ELR (cell line): ENCODE measurements at places on chromosomes 16 and 17.

DNA sequence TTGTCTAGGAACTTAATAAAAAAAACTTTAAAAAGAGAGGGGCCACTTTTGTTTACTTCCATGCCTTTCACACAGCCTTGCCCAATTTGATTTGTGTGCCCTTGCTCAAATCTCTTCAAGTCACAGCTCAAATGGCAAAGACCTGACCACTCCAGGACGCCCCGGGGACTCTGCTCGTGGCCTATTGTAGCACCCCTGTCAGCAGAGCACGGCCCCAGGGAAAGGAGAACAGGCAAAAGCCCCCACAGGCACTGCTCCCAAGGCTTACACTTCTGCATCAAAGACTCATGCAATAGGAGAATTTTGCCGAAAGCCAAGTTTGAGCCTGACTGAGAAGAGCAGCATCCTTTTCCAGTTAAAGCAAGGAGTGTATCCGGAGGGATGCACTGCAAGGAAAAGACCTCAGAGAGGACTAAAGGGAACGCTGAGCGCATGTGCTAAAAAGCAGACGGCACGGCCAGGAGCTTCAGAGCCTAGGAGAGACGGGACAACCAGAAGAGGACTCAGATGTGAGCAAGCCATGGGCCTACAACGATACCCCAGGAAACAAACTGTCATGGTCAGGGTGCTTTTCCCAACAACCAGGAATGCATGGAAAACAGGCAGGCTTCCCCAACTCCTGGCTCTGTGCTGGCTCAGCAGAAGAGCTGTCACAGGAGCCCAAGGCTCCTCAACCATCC lies 8.2 kb downstream of the CREBBP start:
- peak; percentile 40 for DNase-seq

- DNase-seq = no peak
These were observed 3.6 kb downstream of the ESRP2 start for GRCh38 chr16:68232335-68232734.

- no peak for DNase-seq
These were observed 6.1 kb upstream of the TGFB1I1 start for GRCh38 chr16:31465788-31466370.

DNA sequence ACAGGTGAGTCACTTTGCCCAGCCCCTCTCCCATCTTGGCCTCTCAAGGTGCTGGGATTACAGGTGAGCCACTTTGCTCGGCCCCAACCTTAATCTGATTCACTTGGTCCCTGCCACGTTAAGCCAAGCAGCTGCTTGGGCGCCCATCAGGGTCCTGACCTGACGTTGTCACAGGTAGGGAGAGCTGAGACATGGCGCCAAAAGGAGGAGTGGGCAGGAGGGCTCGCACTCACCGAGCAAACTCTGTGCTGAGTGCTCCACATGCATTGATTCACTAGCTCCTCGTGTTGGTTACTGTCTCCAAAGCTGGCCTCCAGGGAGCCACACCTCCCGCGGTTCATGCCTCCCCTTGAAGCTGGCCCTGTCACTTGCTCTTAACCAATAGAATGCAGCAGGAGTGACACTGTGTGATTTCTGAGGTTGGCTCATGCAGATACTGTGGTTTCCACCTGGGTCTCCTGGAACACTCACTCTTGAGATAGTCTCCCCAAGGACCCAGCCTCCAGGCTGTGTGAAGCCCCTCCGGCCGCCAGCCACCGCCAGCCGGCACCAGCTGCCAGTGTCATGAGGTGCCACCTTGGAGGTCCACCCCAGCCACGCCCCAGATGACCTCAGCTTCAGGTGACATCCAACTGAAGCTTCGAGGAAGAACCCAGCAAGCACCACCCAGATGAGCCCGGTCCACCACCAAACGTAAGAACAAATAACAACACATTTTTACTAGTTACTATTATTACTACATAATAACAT lies 223.0 kb downstream of the GSG1L start:
- no peak for DNase-seq

GRCh38 chr17:29379084-29379991 lies 10.8 kb upstream of the TAOK1 start:
- DNase-seq = no peak

DNA sequence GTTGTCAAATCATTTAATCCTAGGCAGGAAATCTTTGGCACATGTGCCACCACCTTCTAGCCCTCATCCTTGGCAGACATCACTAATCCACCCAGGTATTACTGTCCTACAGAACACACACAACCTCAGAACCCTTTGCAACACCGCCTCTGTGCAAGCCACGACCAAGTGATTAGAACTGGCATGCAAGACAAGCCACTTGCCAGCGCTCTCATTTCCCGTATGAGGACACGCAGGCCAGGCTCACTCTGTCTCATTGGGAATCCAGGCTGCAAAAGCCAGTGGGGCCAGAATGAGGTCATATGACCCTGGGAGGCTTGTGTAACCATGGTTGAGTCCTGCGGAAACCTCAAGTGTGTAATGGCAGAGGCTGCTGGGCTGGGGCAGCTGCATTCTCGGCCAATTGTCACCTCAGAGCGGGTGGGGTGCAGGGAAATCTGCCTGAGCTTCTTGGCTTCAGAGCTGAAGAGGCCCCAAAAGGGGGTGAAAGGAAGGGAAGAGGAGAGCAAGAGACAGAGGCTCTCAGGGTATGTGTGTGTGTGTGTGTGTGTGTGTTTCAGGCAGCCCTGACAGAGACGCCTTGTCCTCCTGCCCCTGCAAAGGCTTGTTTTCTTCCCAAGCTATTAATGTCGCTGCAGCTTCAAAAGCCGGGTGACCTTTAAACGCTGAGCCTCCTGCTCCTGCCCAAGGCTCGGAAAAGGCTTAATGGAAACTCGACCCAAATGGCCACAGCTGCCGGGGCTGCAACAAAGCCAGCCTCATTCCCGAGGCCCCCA lies 43.2 kb upstream of the MRPS23 start:
- peak; percentile 99 for DNase-seq

GRCh38 chr16:83530293-83530692 lies 277.5 kb upstream of the HSBP1 start:
- peak; percentile 78 for DNase-seq

DNA sequence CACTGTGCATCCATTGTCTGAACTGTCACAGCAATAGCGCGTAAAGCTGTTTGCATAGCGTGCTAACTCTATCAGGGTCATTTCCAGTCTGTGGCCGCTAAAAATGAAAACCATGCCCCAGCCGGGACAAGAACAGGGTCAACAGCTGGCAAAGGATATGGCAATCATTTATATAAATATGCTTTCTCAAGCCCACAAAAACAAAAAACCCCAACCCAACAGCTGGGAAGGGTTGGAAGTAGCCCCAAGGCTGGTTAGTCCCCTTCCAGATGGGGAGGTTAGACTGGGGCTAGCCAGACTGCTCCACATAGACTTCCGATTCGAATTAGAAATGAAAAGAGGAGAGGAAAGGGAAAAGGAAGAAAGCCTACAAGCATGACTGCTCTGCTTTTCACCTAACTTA lies 203.3 kb upstream of the TBX2 start:
- no peak for DNase-seq

DNA sequence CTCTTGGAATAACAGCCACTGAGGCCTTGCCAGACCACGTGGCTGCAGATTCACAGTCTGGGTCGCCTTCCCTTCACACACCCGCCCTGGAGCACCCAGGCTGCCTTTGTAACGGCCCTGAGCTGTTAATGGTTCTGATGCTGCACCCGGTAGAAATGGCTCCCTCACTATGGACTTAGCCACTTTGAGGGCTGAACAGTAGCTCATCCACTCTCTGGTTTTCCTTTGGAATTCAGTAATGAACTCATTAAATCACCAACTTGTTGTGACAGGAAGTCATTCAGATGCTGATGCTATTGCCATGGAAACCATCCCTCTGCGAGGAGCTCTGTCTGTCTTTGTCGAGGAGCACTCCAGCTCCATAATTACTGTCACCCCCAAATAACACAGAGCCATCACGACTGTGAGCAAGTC lies 59.2 kb downstream of the CDK5R1 start:
- DNase-seq = peak; percentile 9

- DNase-seq = no peak
These were observed 18.3 kb downstream of the VPS53 start for GRCh38 chr17:696369-696768.

GRCh38 chr16:82776470-82777146 lies 149.8 kb downstream of the CDH13 start:
- peak; percentile 5 for DNase-seq

- DNase-seq = no peak
These were observed 684 bp upstream of the NUDT16L1 start for GRCh38 chr16:4692460-4693295.

DNA sequence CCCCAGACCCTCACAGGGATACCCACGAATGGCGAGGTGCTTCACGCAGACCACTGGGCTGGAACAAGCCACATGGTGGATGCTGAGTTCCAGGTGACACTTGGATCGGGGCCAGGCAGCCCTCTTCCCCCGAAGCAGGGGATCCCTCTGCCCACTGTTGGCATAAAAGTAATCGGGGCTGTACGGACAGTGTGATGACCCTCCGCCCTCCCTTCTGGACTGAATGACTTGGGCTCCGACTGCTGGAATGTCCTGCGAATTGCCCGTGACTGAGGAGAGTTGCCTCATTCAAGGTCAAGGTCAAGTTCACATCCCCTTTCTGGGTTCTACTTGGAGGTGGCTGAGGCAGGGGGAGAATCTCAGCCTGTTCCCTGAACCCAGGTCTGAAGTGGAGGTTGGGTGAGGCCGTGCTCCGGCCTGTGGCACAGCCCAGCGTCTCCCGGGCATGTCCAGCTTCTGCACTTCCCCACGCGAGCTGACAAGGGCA lies 28.5 kb upstream of the CREBBP start:
- DNase-seq = no peak

DNA sequence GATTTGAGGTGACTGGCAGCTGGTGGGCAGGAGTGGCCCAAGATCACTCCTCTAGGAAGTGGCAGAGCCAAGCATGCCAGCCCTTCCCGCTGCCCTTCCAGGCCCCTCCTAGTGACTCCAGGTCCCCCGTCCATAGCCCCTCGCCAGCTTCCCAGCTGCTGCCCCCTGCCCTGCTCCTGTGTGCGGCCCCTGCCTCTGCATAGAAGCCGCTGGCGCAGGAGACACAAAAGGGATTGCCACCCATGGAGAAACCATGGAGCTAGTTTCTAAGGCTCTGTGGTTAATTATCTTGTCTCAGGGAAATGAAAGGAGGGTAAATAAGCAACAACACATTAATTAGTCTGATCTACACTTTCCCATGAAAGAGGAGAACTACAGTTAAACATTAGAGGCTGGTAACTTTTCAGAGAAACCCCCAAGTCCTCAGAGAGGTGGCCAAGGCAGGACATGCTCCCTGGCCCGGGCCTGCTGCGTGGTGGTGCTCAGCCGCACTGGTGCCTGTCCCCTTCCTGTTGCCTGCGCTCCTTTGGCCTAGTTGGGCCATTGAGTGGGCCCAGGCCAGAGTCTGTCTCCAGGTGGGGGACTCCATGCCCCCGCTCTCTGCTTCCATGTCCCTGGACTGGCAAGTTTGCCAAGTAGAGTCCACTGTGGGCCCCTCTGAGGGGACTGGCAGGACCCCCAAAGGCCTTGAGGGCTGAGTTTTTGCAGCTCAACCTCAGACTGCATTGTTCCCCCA lies 65.2 kb downstream of the PRMT7 start:
- DNase-seq = no peak

GRCh38 chr16:70576431-70577255 lies 53.0 kb downstream of the SF3B3 start:
- DNase-seq = peak; percentile 93

DNA sequence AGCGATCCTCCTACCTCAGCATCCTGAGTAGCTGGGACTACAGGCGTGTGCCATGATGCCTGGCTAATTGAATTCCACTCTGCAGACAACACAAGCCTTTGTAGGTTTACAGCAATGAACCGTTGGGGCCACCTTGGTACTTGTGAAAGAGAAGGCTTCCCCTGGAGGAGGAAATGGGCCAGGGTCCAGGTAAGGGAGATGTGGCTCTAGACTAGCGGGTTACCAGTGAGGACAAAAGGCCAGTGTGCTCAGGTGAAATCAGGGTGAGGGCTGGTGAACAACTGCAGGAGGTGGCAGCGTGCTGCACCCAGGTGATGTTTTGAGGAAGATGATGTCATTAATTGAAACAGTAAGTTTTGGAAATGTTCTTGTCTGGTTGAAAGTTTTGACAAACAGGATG lies 6.7 kb downstream of the SDR42E1 start:
- DNase-seq = no peak

DNA sequence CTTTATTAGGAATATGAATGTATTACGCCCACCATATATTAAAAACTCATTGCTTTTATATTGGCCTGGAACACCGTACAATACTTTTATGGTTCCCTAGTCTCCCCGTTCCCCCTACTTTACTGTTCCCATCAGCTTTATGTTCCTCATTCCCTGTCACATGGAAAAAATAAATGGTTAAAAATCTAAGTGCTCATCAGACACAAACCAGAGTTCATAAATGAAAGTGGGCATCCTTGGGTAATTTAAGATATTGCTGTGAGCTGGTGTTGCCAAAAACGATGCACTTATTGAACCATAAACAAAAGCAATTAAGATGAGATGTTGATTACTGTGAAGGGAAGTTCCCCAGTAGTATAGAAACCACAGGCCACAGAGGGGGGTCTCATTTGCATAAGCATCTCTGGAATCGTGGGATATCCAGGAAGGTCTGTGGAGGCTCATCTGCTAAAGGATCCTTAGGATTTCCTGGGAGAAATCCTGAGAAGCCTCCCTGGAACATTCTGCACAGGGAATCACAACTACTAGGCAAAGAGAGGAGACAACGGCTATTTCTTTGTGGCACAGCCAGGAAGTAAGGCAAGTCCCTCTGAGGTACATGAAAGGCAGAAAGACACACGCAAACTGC lies 591.4 kb upstream of the CDH11 start:
- DNase-seq = no peak

- no peak for DNase-seq
These were observed 3.9 kb upstream of the TPPP3 start for GRCh38 chr16:67397036-67397801.

- no peak for DNase-seq
These were observed 5.7 kb upstream of the CEP131 start for GRCh38 chr17:81228420-81228819.

- DNase-seq = peak; percentile 99
These were observed 6.5 kb downstream of the GOSR2 start for GRCh38 chr17:46929413-46929812.

DNA sequence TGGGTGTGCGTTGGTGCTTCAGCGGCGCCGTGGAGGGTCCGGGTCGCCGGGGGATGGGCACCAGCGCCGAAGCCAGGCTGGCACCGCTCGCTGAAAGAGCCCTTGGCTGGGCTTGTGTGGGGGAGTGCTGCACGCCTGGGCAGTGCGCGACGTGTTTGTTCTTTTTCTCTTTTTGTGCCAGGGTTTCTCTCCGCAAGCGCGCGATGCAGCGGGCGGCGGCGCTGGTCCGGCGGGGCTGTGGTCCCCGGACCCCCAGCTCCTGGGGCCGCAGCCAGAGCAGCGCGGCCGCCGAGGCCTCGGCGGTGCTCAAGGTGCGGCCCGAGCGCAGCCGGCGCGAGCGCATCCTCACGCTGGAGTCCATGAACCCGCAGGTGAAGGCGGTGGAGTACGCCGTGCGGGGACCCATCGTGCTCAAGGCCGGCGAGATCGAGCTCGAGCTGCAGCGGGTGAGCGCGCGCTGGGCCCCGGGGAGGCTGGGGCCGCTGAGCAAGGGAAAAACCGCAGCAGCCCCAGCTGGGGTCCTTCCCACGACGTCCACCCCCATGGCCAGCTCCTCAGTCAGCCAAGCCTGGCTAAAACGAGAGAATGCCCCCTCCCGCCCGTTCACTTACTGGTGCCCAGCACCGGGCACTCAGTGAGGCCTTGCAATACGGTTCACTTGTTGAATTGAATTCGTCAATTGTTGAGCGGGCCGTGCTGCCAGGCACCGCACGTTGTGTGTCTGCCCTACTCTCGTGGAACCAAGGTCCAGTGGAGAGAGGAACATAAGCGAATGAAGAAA lies 541 bp downstream of the GPT2 start:
- peak; percentile 26 for DNase-seq

- no peak for DNase-seq
These were observed 252.7 kb downstream of the PMP22 start for GRCh38 chr17:15012351-15012980.

- peak; percentile 39 for DNase-seq
These were observed 17.8 kb downstream of the ST6GALNAC2 start for GRCh38 chr17:76567634-76568432.
